IMR-90 (cell line): ENCODE measurements at places on chromosomes 2 and 18. TPM values are rescaled to one million over a fixed set of nuclear protein-coding genes. Genes with fewer than 3 reads are reported as not detected.

ADD2 gene
- not detected in 2 replicates for total RNA-seq

ASTL gene
- total RNA-seq: not detected in 2 replicates

CYS1 gene
- total RNA-seq: under 0.01 and 0.28 TPM in 2 replicates

DNA sequence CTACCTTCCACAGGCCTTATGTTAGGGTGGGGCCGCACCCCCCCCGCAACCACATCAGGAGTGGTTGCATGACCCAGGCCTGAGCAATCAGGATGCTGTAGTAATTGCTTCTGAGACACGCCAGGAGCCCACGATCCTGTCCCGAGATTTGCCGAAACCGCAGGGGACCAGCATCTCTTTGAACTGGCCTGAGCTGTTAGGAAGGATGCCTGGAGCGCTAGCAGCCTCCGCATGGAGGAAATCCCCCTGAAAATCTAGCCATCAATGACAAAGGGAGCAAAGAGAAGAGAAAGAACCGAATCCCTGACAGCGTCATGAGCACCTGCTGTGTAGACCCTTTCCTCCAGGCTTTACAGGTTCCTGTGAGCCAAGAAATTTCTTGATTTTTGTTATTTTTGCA lies 8.7 kb upstream of the TEX44 start:
- no peak for DNase-seq

- no peak for DNase-seq
Observed at GRCh38 chr2:161842736-161843433, 218.7 kb downstream of the SLC4A10 start.

DNA sequence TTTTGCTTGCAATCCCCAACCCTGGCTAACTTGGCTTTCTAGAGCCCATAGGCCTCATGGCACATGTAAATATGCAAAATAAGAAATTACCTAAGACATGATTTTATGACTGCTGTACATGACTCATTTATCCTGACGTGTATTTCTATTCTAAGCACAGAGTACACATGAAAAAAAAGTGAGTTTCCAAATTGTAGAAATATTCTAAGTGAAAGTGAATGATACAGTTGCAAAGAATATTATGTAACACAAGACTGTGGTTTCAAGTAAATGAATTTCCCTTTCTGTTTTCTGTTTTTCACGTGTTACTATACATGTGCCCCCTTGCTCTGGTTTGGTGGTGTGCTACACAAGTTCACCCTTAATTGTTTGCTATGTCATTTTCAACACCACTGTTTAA lies 162.4 kb downstream of the LRP1B start:
- DNase-seq: no peak

- DNase-seq: no peak
Observed at GRCh38 chr2:15814946-15815345, 125.4 kb upstream of the MYCN start.

DNA sequence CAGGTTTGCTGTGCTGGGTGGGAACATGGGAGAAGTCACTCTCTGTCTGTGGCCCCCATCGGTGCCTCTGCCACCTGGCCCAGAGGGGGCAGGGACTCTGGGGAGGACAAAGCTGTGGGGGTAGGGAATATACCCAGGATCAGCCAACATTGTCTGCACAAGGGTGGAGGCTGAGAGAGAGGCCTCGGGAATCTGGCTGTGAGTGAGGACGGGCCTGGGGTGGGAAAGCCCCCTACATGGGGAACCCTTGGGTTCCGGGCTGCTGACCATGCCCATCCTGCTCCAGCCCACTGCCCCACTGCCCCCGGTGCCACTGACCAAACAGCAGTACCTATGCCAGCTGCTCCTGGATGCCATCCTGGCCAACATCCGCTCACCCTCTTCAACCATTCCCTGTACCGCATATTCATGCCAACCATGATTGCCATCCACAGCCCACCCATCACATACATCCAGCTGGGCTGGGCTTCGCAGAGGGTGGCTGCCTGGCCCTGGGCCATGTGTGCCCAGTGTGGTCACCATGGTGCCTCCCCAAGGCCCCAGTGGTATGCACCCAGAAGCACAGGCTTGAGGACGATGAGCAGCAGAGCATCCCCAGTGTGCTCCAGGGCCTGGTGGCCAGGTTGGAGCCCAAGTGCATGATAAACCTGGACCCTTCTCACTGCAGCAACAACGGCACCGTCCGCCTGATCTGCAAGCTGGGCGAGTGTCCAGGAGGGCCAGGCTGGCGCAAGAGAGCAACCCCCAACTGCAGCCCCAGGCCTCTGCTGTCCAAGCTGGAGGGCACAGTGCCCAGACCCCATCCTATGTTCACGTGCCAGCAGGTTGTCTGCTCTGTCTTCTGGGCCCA lies 6.9 kb upstream of the POTEF start:
- DNase-seq: no peak
